ENCODE measurements at places on chromosomes 1 and 21.
A peak's percentile ranks its signal among the peaks of the same experiment; 100 is the strongest.

- no peak for DNase-seq
Observed at GRCh38 chr1:198363625-198364151, 176.8 kb downstream of the ATP6V1G3 start.

DNA sequence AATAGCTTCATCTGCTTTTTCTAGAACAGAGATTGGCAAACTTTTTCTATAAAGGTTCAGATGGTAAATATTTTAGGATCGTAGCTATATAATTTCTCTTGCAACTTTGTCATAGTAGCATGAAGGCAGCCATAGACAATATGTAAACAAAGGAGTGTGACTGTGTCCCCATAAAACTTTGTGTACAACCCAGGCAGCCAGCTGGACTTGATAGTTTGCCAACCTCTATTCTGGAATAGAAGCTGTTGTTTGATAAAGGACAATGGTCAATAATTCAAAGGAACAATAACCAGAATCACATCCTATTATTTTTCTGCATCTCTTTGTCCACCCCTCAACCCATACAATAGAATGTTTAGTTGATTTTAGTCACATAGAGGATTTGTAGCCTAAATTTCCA is 286.7 kb downstream of the LMX1A start:
- no peak for DNase-seq

GRCh38 chr21:23887725-23888306 is 1719.5 kb downstream of the MRPL39 start:
- DNase-seq, result peak; percentile 1

- DNase-seq, result no peak
Observed at GRCh38 chr1:214514819-214515383, 36.5 kb downstream of the PTPN14 start.

GRCh38 chr21:31273278-31273677 is 70.8 kb downstream of the TIAM1 start:
- peak; percentile 12 for DNase-seq

DNA sequence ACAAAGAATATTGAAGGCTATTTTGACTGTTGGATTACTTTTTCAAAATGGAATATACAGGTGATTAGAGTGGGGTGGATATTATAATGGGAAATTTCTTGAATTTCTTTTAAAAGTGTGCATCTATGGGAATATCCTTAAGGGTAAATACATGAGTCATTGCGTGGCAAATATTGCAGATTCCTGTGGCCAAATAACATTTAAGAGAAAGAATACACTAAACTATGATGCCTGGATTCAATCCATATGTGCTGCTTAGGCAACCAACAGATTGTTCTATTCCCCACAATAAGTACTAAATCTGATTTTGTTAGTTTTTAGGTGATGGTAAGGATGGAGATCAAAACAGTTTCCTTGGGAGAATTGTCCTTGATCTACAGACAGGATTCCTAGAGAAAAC is 119.5 kb downstream of the HMCN1 start:
- no peak for DNase-seq

Measured in stimulated activated CD4-positive, alpha-beta T cell treated with anti-CD3 and anti-CD28 coated beads, Interleukin-15, amount 100 ng/mL, for 48 hours (primary cell).